Epithelial cell of proximal tubule (primary cell): ENCODE measurements at places on chromosomes 5 and 9. TPM values are rescaled to one million over a fixed set of nuclear protein-coding genes. Genes with fewer than 3 reads are reported as not detected.

Gene SLC36A2
- total RNA-seq, result not detected in 2 replicates

Gene PTGER4
- total RNA-seq, result 10.3 and 36.8 TPM in 2 replicates

DNA sequence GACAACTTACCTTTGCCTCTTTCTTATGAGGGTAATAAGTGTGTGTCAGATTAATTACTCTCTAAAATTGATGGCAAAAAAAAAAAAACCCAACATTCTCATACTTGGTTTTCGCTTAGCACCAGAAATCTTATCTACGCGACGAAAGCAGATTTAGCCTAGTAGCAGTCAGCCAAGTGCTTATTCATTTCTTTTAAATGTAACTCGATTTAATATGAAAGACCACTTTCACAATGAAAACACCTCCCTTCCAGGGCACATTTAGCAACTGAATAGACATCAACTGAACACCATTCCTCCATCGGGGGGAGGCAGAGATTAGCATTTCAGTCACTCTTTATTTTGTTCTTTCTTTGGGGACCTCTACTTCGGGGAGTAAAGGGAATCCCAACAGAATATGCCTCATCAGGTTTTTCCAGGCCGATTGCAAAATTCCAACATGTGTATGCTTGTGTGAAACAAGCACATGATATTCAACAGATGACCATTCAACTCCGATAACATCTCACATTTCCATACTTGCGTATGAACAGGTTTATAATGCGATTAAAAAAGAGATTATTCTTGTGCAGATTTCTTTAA is 124.1 kb upstream of the RETREG1 start:
- DNase-seq, result no peak

- DNase-seq, result no peak
Observed at GRCh38 chr9:81819155-81819554, 109.1 kb upstream of the SPATA31D4 start.

DNA sequence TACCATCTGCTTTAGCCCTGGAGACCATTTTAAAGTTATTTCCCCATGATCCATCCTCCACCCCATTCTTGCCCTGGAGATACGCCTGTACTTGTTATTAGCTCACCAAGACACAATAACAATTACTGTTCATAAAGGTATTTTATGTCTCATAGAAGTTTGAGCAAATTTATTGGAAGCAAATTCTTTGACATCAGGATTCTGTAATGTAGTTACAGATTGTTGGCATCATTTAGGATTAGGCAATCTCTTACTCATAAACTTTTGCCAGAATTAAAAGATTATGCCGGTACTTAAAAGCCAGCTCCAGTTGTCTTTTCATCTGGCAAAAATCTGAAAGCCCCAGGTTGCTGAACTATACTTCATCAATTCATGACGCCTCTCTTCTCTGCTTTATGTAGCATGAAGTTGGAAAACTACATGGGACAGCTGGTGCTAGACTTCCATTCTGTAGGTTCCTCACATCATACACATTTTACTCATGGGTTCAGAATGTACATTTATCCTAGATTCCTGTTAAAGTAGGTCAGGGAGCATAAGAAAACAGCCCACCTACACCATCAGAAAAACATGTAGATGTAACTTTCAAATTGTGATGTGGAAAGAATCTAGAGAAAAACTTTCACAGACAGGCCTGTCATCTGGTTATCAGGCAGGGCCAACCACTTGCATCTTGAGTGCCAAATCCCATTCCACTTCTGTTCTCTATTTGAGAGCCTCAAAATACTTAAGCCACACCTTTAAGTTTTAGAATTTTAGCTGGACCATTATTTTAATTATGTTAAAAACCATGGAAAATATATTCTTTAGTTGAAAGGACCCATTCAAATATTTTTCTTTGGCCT is 14.0 kb downstream of the ATP10B start:
- DNase-seq, result no peak

DNA sequence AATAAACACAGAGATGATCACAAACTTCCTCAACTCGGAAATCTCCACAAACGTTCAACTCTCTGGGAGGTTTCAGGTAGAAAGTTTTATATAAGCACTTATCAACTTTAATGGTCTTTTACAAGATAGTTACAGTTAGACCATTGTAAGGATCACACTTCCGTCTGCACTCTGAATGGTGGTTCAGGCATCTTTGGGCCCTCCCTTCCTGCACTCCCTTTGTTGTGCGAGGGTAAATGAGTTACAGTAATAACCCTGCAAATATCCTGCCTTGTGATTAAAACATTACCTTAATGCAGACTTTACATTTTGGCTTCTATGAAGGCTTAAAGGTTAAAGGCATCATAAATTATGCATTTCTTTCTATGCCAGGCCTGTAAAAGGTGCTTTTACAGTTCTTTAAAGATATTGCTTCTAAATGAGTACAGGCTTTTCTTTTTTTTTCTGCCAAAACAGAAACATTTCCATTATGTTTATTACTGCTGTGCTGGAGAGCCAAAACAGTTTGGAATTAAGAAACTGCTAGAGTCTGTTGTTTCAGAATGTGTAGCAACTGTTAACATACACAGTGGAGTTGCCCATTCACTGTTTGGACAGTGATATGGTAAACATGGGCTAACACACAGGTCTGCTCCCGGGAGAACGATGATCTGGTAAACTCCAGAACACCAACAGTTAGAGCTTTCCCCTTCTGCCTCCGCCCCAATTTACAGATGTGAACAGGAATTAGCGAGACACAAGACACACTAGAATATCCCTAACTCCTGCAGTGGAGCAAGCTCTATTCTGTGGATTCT is 1.1 kb downstream of the PRUNE2 start:
- DNase-seq, result no peak

- DNase-seq, result no peak
Observed at GRCh38 chr5:115296124-115297022, at the start of gene CCDC112. CCDC112 (minus strand) TSS chr5:115296654; CDS start chr5:115296543, 111 bp downstream.
